ENCODE measurements at places on chromosomes 7 and 10.

GRCh38 chr7:151742713-151743480 lies 134.0 kb downstream of the PRKAG2 start:
- DNase-seq, result peak; percentile 73

GRCh38 chr7:91787931-91788330 lies 92.6 kb downstream of the MTERF1 start:
- no peak for DNase-seq

- no peak for DNase-seq
These were observed 88.9 kb downstream of the C1GALT1 start for GRCh38 chr7:7271094-7271874.

DNA sequence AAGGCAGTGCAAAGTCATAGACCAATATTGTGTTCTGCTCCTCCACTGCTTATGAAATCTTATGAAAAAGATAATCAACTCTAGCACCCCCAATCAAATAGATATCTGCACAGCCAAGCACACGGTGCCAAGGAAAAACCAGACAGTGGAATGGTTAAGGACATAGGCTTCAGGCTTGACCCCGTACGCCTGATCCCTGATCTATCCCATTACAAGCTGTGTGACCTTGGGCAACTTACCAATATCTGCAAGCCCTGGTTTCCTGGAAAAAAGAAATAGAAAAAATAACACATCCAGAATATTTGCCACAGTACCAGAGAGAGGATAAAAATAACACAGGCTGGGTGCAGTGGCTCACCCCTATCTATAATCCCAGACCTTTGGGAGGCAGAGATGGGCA lies 56.9 kb downstream of the GRB10 start:
- DNase-seq, result no peak

DNA sequence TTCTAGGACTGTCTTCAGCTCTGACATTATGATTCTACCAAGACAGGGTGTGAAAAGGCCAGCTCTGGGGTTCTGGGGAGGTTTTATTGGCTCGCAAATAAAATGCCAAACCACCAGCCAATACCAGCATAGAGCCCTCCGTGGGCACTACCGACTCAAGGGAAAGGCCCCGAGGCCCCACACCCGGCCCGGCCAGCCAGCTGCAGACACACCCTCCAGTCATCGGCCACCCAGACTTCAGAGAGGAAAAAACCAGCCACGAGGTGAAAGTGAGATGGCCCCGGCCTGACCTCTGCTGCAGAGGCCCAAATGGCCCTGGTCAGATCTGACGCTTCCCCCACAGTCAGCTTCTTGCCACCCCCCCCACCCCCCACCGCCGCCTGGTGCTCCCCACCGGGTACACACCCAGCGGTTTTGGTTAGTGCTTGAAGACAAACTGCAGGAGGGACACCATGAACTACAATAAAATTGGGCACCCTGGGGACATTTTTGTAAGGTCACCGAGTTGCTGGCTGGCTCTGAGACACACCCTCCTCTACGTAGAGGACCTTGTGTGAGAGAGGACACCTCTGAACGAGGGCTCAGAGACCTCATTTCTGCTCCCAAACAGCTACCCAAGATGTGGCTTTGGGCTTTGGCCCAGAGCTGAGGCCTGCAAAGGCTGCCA lies 79.9 kb downstream of the PRKAG2 start:
- DNase-seq, result no peak

Measured in left ventricle myocardium superior (tissue), 1 donor.